ENCODE measurements at places on chromosomes 12 and 14.

DNA sequence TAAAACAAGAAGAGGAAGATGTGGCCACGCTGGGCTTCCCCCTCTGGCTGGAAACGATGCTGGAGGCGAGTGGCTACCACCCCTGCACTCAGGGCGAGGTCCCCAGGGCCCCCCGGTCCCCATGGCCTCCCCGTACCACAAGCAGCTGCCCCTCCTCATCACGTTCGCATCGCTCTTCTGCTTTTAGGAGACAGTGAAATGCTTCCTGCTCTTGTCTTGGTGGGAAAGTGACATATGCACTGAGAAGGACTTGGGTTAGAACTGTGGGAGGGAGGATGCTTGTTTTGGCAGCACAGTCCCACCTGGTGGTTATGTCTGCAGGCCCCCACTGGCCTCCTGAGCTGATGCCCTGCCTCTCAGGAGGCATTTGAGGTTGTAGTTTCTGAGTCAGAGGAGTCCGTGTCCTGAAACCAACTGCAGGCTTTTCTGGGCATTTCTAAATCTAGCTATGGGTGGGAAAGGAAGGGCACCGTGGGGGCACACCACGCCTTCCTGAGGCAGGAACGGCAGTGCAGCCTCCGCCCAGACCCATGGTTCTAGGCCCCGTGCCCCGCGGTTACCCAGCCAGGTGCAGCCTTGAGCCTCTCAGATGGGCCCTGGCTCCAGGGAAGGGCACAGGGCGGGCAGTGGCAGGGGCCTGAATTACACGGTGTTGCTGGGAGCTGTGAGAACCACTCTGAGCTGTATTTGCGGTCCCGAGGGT, 139.3 kb downstream of the ADGRD1 start:
- no peak for DNase-seq

DNA sequence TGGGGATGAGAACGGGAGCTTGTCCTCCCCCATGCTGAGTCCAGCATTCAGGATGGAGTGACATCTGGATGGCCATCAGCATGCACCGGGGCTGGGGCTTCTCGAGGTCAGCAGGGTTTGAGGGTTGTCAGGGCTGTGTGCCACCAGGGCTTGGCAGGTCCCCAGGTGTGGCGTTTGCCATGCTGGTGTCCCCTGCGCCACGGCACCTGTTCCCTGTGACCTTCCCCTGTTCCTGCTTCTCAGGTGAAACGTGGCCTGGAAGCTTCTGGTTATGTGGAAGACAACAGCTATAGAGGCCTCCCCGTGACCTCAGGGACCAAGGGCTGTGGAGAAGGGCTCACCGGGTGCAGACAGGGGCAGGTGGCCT, 152.4 kb downstream of the KIF26A start:
- DNase-seq: no peak

DNA sequence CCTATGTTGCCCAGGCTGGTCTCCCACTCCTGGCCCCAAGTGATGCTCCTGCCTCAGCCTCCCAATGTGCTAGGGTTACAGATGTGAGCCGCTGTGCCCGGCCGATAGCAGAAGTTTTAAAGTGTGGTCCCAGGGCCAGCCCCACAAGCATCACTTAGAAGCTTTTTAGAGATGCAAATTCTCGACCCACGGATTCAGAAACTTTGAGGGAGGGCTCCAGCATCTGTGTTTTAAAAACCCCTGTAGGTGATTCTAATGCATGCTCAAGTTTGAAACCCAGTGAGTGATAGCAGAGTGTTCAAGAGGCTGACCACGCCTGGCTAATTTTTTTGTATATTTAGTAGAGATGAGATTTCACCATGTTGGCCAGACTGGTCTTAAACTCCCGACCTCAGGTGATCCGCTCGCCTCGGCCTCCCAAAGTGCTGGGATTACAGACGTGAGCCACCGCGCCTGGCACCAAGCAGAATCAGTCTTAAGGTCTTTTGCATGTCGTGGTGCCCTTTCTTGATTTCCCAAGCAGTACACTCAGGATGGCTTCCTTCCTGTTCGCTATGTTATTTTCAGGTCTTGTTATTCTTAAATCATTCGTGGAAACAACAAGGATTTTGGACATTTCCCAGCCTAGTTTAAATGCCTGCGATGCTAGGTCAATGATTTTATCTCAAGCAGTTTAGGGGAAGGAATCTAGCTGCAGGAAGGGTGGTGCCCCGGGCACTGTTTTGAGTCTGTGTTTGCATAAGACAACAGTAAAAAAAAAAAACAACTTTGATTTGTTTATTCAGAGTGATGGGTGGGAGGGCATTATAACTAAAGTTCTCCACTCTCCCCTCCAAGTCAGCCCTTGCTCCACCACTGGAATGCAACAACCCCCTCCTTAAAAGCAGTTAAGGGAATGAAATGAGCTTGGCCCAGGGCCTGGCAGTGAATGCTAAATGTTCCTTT, 9.2 kb upstream of the RILPL2 start:
- no peak for DNase-seq

GRCh38 chr12:98939350-98939749, 294.3 kb downstream of the APAF1 start:
- DNase-seq: no peak

GRCh38 chr12:30178916-30179315, 395.2 kb upstream of the TMTC1 start:
- no peak for DNase-seq

- no peak for DNase-seq
Observed at GRCh38 chr12:101685092-101685491, 12.3 kb upstream of the CHPT1 start.

DNA sequence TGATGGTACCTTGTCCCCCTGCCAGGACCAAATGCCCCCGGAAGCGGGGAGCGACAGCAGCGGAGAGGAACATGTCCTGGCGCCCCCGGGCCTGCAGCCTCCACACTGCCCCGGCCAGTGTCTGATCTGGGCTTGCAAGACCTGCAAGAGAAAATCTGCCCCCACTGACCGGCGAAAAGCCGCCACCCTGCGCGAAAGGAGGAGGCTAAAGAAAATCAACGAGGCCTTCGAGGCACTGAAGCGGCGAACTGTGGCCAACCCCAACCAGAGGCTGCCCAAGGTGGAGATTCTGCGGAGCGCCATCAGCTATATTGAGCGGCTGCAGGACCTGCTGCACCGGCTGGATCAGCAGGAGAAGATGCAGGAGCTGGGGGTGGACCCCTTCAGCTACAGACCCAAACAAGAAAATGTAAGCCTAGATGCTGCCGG, 410 bp downstream of the MYF6 start:
- DNase-seq: no peak

GRCh38 chr12:25550186-25550585, 2.9 kb downstream of the LMNTD1 start:
- DNase-seq: no peak

- DNase-seq: no peak
Observed at GRCh38 chr12:105289114-105289904, 41.2 kb upstream of the C12orf75 start.

- peak; percentile 62 for DNase-seq
Observed at GRCh38 chr12:111429828-111430432, 24.2 kb downstream of the SH2B3 start.

- no peak for DNase-seq
Observed at GRCh38 chr12:5621329-5621728, 189.4 kb downstream of the NTF3 start.

DNA sequence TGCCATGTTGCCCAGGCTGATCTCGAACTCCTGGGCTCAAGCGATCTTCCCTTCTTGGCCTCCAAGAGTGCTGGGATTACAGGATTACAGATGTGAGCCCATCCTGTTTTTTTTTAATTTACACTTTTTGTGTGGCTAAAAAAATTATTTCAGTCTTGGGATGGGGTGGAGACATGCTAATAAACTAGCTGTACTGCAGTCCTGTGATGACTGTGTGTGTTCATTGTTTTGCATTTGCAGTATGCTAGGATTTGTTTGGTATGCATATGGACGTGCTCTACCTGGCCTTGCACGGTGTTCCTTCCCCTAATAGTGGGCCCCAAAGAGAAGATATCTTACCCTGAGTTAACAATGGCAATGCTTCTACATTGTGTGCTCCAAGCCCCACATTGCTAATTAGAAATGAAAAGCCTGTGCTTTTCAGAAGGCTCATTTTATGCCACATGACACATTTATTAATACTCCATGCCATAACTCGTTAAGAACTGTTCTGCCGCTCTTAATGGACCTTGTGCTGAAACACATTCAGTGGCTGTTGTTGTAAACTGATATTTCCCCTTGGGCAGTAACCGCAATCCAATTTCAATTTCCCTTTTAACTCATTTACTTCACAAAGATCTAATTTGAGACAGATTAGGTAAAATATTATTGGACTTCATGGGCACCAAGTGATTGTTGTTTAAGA, 86.4 kb downstream of the SCN8A start:
- no peak for DNase-seq

- DNase-seq: no peak
Observed at GRCh38 chr12:48486679-48487078, 4.4 kb downstream of the C12orf54 start.

DNA sequence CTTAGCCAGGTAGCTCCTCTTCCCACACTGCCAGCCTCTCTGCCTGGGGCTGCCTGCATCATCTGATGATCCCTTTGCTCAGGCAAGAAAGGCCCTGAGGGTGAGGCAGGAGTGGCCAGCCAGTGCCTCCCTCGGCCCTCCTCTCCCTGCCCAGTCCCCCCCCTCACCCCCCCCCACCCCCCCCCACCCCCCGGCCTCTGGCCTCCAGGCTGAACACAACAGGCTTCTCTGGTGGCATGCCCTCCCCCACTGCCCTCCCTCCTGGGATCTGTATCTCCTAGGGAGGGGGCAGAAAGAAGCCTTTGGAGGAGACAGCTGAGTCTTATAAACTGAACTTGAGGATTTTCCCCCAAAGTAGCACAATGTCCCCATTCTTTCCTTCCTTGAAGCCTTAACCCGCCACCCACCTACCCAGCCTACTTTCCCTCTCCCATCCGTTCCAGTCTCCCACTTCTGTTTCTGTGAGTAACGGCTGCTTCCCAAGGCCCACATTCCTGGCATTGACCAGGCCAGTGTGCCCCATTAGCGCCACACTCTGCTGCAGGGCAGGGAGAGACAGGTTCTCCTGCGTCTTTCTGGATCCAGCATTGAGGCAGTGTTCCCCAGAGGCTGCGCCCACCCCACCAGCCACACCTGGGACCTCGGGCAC, 82.1 kb downstream of the B4GALNT3 start:
- no peak for DNase-seq

DNA sequence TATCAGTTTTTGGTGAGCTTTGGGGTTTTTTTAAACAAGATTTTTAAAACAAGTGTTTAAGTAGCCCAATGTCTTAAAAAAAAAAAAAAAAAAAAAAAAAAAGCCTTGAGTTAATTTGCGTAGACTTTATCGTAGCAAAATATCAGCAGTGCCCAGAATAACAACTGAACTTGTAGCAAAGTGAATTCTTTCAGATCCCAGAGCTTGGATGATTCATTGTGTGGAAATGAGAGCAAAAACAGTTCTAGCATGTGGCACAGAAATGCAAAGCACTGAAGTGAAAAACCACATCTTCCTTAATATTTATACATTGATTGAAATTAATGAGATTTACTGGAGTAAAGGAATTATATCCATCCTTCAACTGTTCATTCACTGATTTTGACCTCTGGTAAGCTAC, 258.1 kb downstream of the EGLN3 start:
- DNase-seq: no peak

- DNase-seq: no peak
Observed at GRCh38 chr14:104641753-104642539, 37.4 kb upstream of the TMEM179 start.

GRCh38 chr12:8678661-8679111, 16.1 kb upstream of the MFAP5 start:
- no peak for DNase-seq

- no peak for DNase-seq
Observed at GRCh38 chr12:5518584-5519365, 86.9 kb downstream of the NTF3 start.

DNA sequence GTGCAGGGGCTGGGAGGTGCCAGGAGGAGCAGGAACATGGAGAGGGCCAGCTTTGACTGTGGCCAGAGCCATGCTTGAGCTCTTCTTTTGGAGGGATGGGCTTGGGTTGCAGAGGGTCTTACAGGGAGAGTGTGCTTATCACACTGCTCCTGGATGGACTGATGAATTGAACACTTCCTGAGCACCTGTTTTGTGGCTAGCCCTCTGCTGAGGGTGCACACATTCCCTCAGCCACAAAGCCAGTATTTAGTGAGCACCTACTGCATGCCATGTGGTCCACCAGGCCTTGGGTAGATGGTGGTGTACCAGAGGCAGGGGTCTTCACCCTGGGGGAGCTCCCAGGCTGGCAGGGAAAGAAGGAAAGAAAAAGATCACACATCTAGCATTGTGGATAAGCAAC, 118.9 kb downstream of the SLC25A47 start:
- no peak for DNase-seq

GRCh38 chr14:101814934-101815333, 53.4 kb downstream of the PPP2R5C start:
- DNase-seq: no peak

DNA sequence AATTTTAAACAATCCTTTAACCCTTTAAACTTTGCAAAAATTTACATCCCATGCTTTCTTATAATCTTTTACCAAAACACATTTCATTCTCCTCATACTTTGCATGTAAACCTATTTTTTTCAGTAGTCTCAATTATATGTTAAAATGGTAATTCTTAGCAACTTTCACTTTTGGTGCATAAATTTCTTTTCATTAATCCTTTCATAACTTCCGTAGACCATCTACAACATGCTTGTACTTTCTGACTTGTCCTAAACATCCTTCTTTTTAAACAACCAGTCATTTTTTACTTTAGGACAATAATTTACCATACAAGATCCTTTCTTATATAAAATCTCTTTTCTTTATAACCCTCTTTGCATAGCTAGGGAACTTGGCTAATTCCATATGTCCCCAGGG, 19.5 kb downstream of the CCDC91 start:
- DNase-seq: no peak

GRCh38 chr12:120590741-120591407, 9.7 kb upstream of the POP5 start:
- no peak for DNase-seq

DNA sequence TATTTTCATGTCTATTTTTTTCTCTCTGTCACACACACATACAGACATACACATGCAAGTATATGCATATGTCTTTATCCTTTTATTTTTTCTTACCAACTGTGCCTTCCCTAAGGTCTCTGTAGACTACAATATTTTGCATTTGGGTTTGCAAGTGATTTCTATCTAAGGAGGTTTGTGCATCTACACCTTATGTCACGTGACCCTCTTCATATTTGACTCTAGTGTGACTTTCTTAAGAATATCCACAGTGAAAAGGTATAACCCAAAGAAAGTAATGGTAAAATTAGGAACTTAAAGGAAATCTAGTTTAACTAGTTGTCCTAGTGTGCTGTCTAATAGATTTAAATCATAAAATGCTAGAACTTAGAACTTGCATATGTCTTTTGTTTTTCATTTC, 298.8 kb upstream of the LRIG3 start:
- no peak for DNase-seq

- no peak for DNase-seq
Observed at GRCh38 chr12:95767703-95768102, 22.9 kb downstream of the NTN4 start.

DNA sequence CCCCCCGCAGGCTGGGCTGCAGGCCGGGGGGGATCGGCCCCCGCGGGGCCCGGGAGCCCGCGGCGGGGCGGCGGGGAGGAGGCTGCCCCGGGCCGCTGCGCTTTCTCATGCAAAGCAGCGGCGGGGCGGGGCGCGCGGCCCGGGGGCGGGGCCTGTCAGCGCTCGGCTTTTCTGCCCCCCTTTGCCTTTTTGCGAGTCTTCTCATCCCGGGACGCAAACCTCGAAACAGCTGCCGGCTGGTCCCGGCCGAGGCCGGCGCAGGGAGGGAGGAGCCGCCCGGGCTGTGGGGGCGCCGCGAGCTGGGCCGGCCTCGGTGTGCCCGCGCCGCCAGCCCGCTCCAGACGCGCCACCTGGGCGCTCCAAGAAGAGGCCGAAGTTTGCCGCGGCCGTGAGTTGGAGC, at the start of gene FZD10:
TSS of gene FZD10 (plus strand) at position 198 of the 400 bp plus-strand sequence. CDS start 479 bp downstream, outside the sequence.
- DNase-seq: no peak

GRCh38 chr14:32567543-32568384, 238.7 kb downstream of the AKAP6 start:
- no peak for DNase-seq
